HS-27A (cell line): ENCODE measurements at places on chromosomes 7 and 10.

DNA sequence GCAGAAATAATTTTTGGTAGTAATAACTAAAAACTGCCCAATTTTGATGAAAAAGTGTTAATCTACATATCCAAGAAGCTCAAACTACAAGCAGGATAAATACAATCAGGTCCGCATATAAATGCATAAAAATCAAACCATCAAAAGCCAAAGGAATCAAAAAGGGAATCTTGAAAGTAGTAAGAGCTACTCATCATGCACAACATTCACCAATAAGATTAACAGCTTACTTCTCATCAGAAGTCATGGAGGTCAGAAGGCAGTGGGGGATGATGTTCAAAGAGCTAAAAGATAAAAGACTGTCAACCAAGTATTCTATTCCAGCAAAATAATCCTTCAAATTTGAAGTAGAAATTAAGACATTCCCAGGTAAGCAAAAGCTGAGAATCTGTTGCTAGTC is 76.4 kb downstream of the CRPPA start:
- no peak for DNase-seq

- no peak for DNase-seq
These were observed 40.9 kb upstream of the WDR11 start for GRCh38 chr10:120810298-120810697.

- DNase-seq: no peak
These were observed 171.5 kb downstream of the ZMYND11 start for GRCh38 chr10:306675-307185.

GRCh38 chr10:9657530-9657929 is 1360.1 kb upstream of the CELF2 start:
- DNase-seq: no peak

DNA sequence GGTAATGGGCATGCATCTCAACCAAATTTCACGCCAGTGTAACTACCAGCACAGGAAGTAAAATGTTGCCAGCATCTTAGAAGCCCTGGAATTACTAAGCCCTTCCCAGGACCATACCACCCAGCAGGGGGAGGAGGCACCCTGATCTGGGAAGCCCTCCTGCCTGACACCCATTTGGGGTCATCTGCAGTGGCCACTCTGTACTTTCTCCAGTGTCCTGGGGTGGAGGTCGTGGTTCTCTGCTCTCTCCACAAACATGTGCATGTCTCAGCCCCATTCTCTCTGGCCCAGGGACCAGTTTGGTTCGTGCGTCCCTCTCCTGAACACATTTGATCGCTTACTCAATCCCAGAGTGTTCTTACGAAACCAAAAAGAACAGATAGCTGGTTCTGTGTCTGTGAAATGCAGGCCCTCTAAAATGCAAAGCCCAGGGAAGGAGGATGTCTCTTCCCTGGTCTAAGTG is 9.4 kb upstream of the LRRC27 start:
- DNase-seq: no peak

DNA sequence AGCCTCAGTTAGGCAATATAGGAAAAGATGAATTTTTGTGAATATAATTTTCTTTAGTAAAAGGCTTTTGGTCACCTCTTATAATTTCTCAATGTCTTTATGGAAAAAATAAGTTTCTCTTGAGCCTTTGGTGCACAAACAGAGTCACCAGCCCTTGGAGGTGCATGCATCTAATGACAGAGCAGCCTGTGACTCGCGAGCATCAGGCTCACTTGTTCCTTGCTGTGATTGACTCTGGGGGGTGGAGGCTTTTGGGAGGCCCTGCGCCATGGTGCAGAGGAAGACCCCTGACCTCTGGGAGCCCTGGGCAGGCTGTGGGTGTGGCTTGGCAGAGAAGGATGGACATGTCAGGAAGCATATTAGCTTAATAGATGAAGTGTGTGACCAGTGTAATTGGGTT is 60.2 kb downstream of the FIGNL1 start:
- no peak for DNase-seq

DNA sequence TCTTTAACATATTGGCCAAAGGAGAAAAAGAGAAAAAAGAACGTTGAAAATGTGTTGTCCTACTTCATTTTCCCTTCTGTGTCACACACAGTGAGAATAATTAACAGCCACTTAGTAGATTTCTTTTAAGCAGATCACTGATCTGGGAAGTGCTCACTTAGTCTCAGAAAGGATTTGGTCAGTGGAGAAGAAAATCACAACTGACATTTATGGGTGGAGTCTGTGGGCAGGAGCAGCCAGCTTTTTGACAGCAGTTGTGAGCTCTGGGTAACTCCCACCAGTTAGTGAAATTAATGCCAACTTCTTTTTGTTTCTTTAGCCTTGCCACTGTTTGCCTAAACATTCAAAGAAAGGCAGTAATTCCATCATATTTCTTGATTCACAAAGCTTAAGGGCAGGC is 49.7 kb downstream of the CDK14 start:
- DNase-seq: no peak
